WTC11 (cell line): ENCODE measurements at places on chromosomes 2 and 18. TPM values are rescaled to one million over a fixed set of nuclear protein-coding genes. Genes with fewer than 3 reads are reported as not detected.

GRCh38 chr2:218032336-218033171 lies 29.8 kb upstream of the TNS1 start:
- peaks cover 32% of the 10 kb centered on the region for H3K27me3 ChIP-seq
- H3K36me3 ChIP-seq: no peaks in the 10 kb centered on the region
- peaks cover 2% of the 10 kb centered on the region; the same call in 1 of the 2 replicates for H3K4me1 ChIP-seq
- H3K4me3 ChIP-seq: no peak overlapping the region
- H3K27ac ChIP-seq: no peak overlapping the region

The LRPPRC gene
- total RNA-seq: 220 to 253 TPM (median 228 TPM) in 3 replicates

- no peak overlapping the region for H3K4me3 ChIP-seq
- H3K4me1 ChIP-seq: 0 out of 2 replicates have a peak, but pooled peaks cover 3% of the 10 kb centered on the region
- H3K27ac ChIP-seq: no peak overlapping the region
- no peak for DNase-seq
These were observed 162.0 kb upstream of the SETBP1 start for GRCh38 chr18:44518666-44519065.

- H3K36me3 ChIP-seq: peaks cover 14% of the 10 kb centered on the region
- no peaks in the 10 kb centered on the region for H3K27me3 ChIP-seq
- H3K4me3 ChIP-seq: no peak overlapping the region
- DNase-seq: no peak
- no peak overlapping the region for H3K27ac ChIP-seq
These were observed 662.2 kb downstream of the XIRP2 start for GRCh38 chr2:167550448-167550847.

DNA sequence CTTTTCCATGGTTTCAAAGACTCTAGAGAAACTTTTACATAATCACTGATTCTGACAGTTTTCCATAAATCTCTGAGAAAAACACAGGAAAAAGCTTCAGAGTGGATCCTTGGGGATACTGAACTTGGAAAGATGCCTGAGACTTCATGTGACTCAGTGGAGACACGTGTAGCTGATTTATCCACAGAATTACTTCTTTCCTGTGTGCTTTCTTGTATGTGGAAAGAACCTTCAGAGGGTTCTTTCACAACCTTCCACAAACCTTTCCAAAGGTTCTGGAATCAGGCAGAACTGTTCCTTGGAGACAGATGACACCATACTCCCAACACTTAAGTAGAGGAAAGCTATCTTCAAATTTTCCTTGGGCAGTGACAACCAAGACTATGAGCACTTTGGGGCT lies 207.2 kb downstream of the RND3 start:
- H3K27me3 ChIP-seq: peaks cover 9% of the 10 kb centered on the region
- H3K4me1 ChIP-seq: peaks cover 6% of the 10 kb centered on the region; the same call in 1 of the 2 replicates
- H3K27ac ChIP-seq: no peak overlapping the region
- no peak overlapping the region for H3K4me3 ChIP-seq
- peaks cover 48% of the 10 kb centered on the region for H3K36me3 ChIP-seq
- no peak for DNase-seq

DNA sequence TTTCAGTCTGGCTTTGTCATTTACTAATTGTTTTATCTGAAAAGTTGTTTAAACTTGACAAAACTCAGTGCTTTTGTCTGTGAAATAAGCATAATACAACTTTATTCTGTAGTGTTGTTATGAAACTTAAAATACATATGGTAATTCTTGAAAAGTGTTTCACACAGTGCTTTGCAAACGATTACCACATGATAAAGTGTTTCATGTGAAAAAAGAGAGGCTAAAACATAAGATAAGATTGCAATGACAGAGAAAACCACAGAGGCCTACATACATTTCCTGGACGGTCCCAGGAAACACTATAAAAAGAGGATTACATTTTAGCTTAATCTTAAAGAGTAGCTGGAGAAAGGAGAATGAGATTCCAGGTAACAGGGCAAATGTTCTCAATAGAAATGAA lies 1934.6 kb upstream of the LRRTM1 start:
- no peak for DNase-seq
- no peak overlapping the region for H3K27ac ChIP-seq
- no peaks in the 10 kb centered on the region for H3K27me3 ChIP-seq
- peaks cover 12% of the 10 kb centered on the region for H3K36me3 ChIP-seq

GRCh38 chr2:27741673-27742072 lies 29.8 kb upstream of the MRPL33 start:
- H3K4me1 ChIP-seq: peaks cover 3% of the 10 kb centered on the region; the same call in 1 of the 2 replicates
- H3K36me3 ChIP-seq: peaks cover 2% of the 10 kb centered on the region
- no peak for DNase-seq

DNA sequence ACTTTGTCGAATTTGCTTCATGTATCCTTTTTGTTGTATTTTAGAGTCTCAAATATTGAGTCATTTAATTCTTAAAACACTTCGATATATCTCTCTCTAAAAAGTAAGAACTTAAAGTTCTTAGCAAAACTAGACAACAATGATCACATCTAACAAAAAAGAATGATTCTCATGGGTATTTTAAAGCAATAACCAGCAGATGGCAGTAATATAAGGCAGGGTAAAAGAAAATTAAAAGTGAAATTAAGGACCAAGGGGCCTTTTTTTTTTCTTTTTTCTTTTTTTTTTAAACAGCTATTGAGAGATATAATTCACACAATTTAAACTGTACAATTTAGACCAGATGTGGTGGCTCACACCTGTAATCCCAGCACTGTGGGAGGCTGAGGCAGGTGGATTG lies 9.9 kb upstream of the AOX1 start:
- peaks cover 10% of the 10 kb centered on the region for H3K36me3 ChIP-seq
- no peaks in the 10 kb centered on the region for H3K27me3 ChIP-seq
- H3K27ac ChIP-seq: no peak overlapping the region
- no peak overlapping the region for H3K4me3 ChIP-seq
- H3K4me1 ChIP-seq: no peaks in the 10 kb centered on the region
- no peak for DNase-seq

The CCDC121 gene
- 1.9 to 2.9 TPM (median 2.0 TPM) in 3 replicates for total RNA-seq

The ABCG5 gene
- total RNA-seq: not detected in 3 replicates

- H3K4me3 ChIP-seq: no peak overlapping the region
- no peak overlapping the region for H3K27ac ChIP-seq
- no peak for DNase-seq
- H3K4me1 ChIP-seq: peaks cover 8% of the 10 kb centered on the region
These were observed 146.6 kb downstream of the GBX2 start for GRCh38 chr2:236021499-236022057.

The ANKRD36 gene
- total RNA-seq: 14.4 to 16.8 TPM (median 16.2 TPM) in 3 replicates

The C2orf66 gene
- not detected in 3 replicates for total RNA-seq

The IL1A gene
- total RNA-seq: 0.34 to 0.55 TPM (median 0.42 TPM) in 3 replicates

DNA sequence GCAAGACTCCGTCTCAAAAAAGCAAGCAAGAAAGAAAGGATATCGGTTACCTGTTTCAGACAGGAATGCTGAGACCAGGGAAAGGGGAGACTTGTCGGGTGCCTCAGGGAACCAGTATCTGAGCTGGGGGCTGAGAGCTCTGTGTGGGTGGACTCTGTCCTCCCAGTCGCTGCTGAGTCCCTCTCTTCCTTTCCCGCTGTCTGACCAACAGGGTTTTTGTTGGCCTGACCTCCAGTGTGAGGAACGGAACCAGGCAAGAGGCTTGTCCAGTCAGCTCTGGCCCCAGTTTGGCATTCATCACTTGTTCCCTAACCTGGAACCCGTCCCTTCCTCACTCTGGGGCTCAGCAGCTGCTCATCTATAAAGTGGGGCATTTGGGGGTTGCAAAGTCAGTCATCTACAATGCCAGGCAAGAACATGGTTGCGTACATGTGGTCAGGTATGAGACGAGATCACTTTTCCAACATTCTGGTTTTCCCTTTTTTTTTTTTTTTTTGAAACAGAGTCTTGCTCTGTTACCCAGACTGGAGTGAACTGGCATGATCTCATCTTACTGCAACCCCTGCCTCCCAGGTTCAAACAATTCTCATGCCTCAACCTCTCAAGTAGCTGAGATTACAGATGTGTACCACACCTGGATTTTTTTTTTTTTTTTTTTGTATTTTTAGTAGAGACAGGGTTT lies 116.4 kb downstream of the PLB1 start:
- no peak overlapping the region for H3K27ac ChIP-seq
- H3K27me3 ChIP-seq: peaks cover 2% of the 10 kb centered on the region
- peaks cover 13% of the 10 kb centered on the region for H3K4me1 ChIP-seq
- no peaks in the 10 kb centered on the region for H3K36me3 ChIP-seq
- no peak overlapping the region for H3K4me3 ChIP-seq

DNA sequence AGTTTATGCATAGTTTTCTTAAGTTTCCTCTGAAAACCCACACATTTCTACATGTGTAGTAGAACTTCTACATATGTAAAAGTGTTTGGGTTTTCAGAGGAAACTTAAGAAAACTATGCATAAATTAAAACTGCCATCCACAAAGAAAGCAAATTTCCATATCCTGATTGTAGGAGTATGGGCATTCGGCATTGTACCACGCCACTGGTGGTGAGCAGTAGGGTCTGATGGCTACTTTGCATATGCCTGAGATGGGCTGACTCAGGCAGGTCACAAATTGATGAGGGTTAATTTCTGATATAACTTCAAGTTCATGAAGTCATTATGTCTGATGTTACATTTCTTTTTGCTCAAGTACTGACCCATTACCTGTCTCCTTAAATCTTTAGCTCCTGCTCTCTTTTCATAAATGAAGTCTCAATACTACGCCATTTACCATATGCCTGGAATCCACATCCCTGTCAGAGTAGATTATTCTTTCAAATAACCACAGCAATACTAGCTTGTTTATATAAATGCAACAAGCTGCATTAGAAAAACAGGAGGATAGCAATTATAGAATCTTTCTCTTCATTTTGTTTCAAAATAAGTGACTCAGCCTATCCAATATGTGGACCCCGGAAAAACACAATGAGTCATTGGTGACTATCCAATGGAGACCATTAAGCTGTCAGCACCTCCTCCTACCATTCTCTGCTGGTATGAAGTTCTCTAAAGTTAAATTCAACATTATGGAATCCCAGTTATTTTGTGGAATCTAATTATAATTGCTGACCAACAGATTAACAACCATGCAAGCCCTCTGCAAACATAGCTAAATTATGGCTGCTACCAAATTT lies 355.2 kb upstream of the UBE2E3 start:
- no peak for DNase-seq
- peaks cover 7% of the 10 kb centered on the region for H3K4me1 ChIP-seq
- H3K27ac ChIP-seq: no peak overlapping the region
- H3K4me3 ChIP-seq: no peak overlapping the region
- no peaks in the 10 kb centered on the region for H3K27me3 ChIP-seq
- H3K36me3 ChIP-seq: peaks cover 3% of the 10 kb centered on the region

- H3K27ac ChIP-seq: no peak overlapping the region
- no peaks in the 10 kb centered on the region for H3K36me3 ChIP-seq
- no peak for DNase-seq
- no peaks in the 10 kb centered on the region for H3K4me1 ChIP-seq
- H3K4me3 ChIP-seq: no peak overlapping the region
These were observed 157.9 kb upstream of the FOSL2 start for GRCh38 chr2:28234807-28235206.

DNA sequence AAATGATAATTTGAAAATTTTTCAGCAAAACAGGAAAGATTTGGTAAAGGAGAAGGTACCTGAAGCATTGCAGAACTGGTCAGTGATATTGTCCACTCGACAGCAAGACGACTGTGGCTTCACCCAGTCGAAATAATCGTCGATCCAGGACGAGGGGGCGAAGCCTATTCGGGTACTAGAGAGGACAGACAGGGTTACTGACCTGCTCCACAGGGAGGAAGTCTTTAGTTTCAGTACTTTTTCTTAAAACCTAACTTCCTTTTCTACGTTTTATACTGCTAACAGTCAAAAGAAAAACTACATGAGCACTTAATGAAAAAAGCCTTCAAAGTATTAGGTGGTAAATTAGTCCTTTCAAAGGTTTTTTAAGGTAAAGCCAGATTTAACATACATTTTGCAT lies 36.0 kb downstream of the RMC1 start:
- no peaks in the 10 kb centered on the region for H3K4me1 ChIP-seq
- H3K27me3 ChIP-seq: no peaks in the 10 kb centered on the region
- H3K4me3 ChIP-seq: no peak overlapping the region
- peaks cover 81% of the 10 kb centered on the region for H3K36me3 ChIP-seq
- H3K27ac ChIP-seq: no peak overlapping the region
- no peak for DNase-seq

The LGALSL gene
- 21.0 to 26.5 TPM (median 24.2 TPM) in 3 replicates for total RNA-seq

DNA sequence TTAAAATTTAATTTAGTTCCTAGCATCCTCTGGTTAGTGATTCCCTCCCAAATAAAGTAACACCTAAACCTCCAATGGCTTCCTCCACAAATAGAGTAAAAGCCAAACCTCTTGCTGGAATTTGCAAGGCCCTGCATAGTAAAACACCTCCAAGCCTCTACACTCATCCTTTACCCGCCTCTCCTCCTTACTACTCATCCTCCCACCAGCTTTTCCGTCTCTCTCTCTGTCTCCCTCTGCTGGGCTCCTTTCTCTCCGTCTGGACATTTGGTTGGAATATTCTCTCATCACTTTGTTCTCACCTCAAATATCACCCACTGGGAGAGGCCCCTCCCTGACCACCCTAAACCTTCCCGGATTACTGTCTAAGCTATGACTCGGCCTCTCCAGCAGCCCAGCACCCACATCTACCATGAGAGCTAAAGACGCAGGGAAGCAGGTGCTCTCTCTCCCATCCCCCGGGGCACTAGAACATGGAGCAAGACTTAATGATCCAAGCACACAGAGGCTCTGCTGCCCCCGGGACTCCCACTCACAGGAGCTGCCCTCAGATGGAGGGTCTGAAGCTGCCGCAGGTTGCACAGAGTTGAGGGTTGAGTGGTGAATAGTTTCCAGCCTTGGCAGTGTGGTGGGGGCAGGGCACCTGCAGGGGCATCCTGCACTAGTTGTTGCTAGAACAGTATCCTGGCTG lies 167.2 kb downstream of the FBXO15 start:
- H3K36me3 ChIP-seq: no peaks in the 10 kb centered on the region
- H3K4me1 ChIP-seq: peaks cover 7% of the 10 kb centered on the region; the same call in 1 of the 2 replicates
- no peak overlapping the region for H3K4me3 ChIP-seq
- no peak overlapping the region for H3K27ac ChIP-seq
- H3K27me3 ChIP-seq: no peaks in the 10 kb centered on the region

GRCh38 chr2:84486441-84487115 lies 27.5 kb upstream of the SUCLG1 start:
- H3K27me3 ChIP-seq: no peaks in the 10 kb centered on the region
- H3K36me3 ChIP-seq: no peaks in the 10 kb centered on the region
- no peak overlapping the region for H3K4me3 ChIP-seq
- H3K4me1 ChIP-seq: no peaks in the 10 kb centered on the region
- H3K27ac ChIP-seq: no peak overlapping the region

GRCh38 chr2:186543561-186544131 lies 46.2 kb upstream of the ITGAV start:
- H3K27ac ChIP-seq: peak overlapping the region; percentile 9; the same call in 1 of the 2 replicates
- H3K4me3 ChIP-seq: no peak overlapping the region
- no peaks in the 10 kb centered on the region for H3K36me3 ChIP-seq
- H3K27me3 ChIP-seq: no peaks in the 10 kb centered on the region; the same call in 1 of the 2 replicates
- DNase-seq: no peak
- peaks cover 16% of the 10 kb centered on the region for H3K4me1 ChIP-seq
